ENCODE measurements at places on chromosomes 13 and 19.

GRCh38 chr13:41365631-41366030 lies 54.6 kb downstream of the NAA16 start:
- no peak for DNase-seq

- DNase-seq, result no peak
Observed at GRCh38 chr13:96141032-96141431, 51.1 kb downstream of the HS6ST3 start.

DNA sequence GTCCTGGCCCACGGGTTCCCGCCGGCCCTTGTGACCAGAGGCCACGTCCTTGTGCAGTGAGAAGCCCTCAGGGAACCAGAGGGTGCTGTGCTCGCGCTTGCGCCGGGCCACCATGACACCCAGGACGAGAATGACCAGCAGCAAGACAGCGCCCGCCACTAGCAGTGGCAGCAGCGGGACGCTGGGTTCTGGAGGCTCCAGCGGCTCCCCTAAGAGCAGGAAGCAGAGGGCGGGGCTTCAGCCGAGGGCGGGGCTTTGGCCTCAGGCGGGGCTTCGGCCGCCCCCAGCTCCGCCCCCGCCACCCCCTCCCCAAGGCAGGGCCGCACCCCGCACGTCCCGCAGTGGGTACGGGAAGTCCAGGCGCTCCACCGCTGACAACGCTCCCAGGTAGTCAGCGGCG lies 30.4 kb downstream of the NOTCH3 start:
- no peak for DNase-seq

- DNase-seq, result no peak
Observed at GRCh38 chr13:25844559-25845434, 207.0 kb downstream of the SHISA2 start.

DNA sequence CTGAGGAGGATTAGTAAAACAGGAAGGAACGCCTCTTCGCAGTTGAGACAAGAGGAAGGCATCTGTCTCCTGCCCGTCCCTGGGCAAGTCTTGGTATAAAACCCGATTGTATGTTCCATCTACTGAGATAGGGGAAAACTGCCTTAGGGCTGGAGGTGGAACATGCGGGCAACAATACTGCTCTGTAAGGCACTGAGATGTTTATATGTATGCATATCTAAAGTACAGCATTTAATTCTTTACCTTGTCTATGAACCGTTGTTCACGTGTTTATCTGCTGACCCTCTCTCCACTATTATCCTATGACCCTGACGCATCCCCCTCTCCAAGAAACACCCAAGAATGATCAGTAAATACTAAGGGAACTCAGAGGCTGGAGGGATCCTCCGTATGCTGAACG lies 722 bp upstream of the TIMM50 start:
- no peak for DNase-seq

GRCh38 chr19:43682824-43683661 lies 13.1 kb upstream of the PLAUR start:
- no peak for DNase-seq

DNA sequence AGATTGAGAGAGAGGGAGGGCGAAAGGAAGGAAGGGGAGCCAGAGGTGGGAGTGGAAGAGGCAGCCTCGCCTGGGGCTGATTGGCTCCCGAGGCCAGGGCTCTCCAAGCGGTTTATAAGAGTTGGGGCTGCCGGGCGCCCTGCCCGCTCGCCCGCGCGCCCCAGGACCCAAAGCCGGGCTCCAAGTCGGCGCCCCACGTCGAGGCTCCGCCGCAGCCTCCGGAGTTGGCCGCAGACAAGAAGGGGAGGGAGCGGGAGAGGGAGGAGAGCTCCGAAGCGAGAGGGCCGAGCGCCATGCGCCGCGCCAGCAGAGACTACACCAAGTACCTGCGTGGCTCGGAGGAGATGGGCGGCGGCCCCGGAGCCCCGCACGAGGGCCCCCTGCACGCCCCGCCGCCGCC lies at the start of gene TNFSF11:
Gene TNFSF11, plus strand, starts transcription at position 142 of the 400 bp plus-strand sequence. Its CDS starts 152 bp downstream, at position 294.
- no peak for DNase-seq

DNA sequence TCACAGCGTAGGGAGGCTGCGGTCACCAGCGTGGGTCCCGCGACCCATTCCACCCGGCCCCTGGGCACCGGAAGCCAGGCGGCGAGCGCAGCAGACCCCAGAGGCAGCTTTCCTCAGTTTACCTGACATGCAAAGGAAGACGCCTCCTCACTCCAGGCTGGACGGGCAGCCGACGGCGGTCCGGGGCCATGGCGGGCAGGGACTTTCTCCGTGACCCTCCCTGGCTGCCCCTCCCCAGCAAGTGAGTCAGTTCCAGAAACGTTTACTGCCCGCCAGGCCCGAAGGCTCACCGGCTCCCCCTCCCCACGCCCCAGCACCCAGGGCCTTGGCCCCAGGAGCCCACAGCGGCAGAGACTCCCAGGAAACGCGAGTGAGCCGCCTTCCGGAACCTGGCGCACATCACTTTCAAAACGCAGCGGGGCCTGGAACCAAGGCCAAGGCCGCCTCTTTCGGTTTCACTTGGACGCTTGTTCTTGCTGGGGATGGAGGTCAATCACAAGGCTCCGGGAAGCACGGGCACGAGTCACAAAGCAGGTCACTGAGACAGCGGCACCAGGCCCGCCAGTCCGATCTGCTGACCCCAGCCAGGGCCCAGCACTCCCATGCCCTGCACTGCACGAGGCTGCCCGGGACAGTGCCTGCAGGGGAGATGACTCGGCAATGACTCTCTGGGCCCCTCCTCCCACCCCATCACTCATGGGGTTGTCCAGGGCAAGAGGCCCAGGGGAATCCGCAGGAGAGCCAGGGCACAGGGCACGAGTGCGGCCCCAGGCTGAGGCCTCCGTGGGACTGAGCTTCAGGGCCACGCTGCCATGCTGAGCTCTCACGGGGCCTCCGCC lies 5.3 kb downstream of the SBNO2 start:
- DNase-seq, result no peak

GRCh38 chr19:42242069-42242511 lies 312 bp downstream of the GSK3A start:
- no peak for DNase-seq

- no peak for DNase-seq
Observed at GRCh38 chr13:26882731-26883130, 122.1 kb upstream of the GPR12 start.

DNA sequence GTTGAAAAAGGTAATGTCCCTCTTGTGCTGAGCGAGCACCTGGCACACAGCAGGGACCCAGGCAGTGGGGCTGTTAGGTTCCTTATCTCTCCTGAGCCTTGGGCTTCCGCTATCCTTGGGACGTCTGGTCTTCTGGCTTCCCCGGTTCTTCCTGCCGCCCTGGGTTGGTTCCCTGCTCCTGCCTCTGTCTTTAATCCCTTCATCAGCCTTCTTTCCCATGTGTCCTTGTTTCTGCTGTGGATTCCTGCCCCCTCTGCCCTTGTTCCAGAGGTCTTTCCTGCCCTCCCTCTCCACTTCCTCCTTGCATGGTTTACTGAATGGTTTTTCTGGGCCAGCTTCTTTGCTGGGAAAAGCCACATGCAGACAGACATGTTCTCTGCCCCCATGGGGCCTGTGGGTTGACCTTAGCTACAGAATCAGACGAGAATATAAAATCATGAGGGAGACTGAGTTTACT lies 2.6 kb downstream of the EPN1 start:
- no peak for DNase-seq

DNA sequence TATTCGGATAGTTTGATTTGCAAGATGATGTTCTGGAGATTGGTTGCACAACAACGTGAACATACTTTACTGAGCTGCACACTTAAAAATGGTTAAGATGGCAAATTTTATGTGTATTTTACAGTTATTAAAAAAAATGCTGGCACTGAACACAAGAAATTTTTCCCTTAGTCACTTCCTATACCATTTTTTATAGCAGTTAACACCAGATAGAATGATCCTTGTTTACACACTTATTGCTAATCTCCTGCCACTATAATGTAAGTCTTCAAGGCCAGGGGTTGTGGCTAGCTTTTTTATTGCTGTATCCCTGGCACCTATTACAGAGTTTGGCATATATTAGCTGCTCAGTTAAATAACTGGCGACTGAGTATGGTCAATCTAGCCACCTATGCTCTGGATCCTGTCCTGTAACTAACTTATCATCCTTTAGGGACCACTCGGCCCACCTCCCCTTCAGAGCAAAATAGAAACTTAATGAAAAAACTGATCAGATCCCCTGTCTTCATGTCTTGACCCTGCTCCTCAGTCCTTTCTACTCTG lies 2.0 kb upstream of the EBPL start:
- no peak for DNase-seq

- DNase-seq, result no peak
Observed at GRCh38 chr13:39306639-39307589, 268.7 kb downstream of the NHLRC3 start.

- DNase-seq, result no peak
Observed at GRCh38 chr19:30084390-30084819, 142.4 kb downstream of the URI1 start.

DNA sequence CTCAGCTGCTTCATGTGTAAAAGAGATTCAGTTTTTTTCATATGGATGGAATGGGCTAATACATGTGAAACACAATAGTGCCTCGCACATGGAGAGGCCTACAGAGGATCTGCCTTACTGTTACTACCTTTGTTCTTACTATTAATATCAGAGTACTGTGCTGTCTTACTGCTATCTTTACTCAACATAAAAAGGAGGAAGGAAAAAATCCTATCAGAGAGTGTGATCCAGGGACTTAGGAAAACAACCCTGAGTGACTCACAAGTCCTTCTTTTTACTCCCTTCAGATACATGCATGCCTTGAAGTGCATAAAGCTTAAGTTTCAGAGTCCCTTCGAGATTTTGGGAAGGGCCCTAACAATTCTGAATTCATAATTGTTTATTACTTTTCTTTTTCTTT lies 136.8 kb downstream of the TBC1D4 start:
- no peak for DNase-seq

GRCh38 chr13:109976206-109976997 lies 190.0 kb upstream of the IRS2 start:
- DNase-seq, result no peak

GRCh38 chr13:30872685-30873461 lies 33.2 kb upstream of the MEDAG start:
- DNase-seq, result no peak

DNA sequence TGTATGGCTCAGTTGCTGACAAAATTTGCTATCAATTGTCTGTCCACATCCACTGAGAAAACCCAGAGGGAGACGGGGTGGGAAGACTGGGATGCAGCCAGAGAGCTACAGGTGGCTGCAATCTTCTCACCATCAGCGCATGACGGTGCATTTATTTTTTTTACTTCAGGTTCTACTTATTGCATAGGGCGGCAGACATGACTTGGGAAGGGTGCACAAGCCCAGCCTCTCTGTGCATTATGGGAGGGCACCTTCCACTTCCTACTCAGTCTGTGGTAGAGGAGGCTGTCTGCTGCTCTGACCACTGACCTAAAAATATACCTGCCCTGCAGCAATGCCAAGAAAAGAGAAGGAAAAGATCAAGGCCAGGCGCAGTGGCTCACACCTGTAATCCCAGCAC lies 73.1 kb downstream of the ABCC4 start:
- no peak for DNase-seq

DNA sequence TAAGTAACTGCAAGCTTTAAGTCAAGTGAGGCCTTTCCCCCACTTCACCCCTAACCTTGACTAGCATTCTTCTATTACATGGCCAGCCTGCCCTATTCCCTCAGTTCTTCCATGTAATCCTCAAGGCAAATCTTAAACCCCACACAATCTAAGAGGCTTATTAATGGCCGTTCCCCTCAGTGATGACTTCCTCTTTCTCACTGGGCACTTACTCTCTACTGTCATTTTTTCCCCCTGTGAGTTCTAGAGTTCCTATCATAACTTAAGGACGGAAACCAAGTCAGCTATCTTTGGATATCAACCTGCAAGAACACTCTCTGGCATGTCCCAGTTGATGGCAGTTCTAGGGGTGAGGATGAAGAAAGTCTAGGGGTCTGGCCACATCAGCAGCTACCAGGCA lies 131.2 kb downstream of the DCLK1 start:
- DNase-seq, result no peak

- no peak for DNase-seq
Observed at GRCh38 chr13:112617754-112618375, 29.9 kb upstream of the TUBGCP3 start.

GRCh38 chr13:78657699-78658629 lies 991 bp downstream of the OBI1 start:
- no peak for DNase-seq

- no peak for DNase-seq
Observed at GRCh38 chr13:26310470-26310869, 56.5 kb downstream of the CDK8 start.

DNA sequence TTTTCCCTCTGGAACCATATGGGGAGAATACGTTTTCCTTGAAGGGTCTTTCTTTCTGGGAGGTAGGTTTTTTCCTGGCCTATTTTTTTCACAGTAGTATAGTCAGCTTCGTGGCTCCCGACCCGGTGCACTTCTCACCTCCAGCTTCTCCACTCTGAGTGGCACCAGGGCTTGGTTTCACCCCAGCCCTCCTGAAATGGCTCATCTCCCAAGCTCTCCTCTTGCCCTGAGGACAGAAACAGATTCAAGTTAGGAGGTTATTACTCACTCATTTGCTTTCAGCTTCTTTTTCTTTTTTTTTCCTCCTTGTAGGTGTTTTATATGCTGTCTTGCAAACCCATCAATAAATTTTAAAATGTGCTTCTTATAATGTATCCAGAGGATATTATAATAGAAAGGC lies 199.3 kb downstream of the RFC3 start:
- DNase-seq, result no peak

DNA sequence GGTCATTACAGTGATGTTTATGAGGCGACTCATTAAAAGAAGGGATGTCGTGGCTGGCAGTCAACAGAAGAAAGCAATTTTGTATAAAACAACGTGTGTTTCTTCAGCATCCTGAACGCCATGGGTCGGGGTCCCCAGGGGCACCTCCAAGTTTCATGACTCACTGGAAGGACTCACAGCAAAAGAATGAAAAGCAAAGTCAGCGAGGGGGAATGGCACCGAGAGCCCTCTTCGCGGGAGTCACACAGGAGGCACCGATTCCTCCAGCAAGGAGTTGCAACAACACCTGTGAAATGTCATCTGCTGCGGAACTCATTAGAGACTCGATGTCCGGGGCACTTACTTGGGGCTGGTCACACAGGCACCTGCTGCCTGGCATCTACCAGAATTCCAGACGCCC lies 130.7 kb upstream of the PEG3 start:
- no peak for DNase-seq

DNA sequence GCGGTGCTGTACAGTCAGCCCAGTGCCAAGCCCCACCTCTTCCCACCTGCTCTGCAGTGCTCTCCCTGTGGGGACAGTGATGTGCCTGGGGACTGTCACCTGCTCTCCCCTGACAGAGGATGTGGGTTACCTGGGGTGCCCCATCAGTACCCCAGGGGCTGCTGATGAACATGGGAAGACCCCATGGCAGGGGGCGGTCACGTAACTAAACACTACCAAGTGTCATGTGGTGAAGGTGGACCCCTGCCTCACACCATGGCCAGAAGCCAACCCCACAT lies 12.7 kb downstream of the KDM4B start:
- DNase-seq, result no peak

DNA sequence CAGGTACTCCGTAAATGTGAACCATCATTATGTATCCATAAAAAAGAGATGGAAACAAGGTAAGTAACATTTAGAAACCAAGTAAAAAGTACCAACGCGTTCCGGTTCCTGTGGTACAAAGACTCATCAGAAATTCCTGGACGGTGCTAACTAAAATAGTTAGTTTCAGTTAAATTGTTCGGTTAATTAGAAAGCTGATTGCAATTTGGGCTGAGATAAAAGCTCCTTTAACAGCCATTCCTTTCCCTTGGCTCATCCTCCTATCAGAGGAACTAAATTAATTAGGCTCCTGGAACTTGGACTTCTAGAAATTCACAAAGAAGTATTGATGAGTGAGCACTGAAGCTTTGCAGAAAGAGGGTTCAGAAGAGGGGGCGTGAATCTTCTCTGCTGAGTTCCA lies 63.5 kb downstream of the SOX1 start:
- no peak for DNase-seq
